NCI-H2081 treated with DMSO at 0.1 percent for 48 hours (cell line): ENCODE measurements at places on chromosomes 6 and 20.
A peak's percentile ranks its signal among the peaks of the same experiment; 100 is the strongest.

DNA sequence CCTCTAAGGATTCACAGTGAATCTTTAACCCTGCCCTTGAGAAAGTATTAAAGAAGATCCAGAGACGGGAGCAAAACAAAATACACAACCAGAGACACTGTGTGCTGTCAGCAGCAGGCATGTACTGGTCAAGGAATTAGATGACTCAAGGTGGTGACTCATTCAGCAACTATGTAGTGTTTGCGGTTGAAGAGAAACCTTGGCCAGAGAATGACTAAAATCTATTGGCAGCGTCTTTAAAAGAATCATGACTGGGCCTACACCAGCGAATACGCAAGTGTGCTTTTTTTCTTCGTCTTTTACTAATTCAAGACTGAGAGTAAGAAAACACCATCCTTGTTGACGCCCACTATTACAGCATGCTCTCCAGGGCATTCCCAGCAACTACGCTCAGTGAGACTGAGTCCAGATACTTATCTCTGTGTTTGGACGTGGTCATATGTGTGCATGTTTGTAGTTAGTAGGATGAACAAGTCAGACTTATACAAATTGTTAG, 72.4 kb upstream of the BACH2 start:
- DNase-seq, result no peak

- no peak for DNase-seq
Observed at GRCh38 chr6:156886409-156886808, 109.2 kb downstream of the ARID1B start.

GRCh38 chr6:8707956-8708772, 272.8 kb upstream of the SLC35B3 start:
- peak; percentile 66 for DNase-seq

DNA sequence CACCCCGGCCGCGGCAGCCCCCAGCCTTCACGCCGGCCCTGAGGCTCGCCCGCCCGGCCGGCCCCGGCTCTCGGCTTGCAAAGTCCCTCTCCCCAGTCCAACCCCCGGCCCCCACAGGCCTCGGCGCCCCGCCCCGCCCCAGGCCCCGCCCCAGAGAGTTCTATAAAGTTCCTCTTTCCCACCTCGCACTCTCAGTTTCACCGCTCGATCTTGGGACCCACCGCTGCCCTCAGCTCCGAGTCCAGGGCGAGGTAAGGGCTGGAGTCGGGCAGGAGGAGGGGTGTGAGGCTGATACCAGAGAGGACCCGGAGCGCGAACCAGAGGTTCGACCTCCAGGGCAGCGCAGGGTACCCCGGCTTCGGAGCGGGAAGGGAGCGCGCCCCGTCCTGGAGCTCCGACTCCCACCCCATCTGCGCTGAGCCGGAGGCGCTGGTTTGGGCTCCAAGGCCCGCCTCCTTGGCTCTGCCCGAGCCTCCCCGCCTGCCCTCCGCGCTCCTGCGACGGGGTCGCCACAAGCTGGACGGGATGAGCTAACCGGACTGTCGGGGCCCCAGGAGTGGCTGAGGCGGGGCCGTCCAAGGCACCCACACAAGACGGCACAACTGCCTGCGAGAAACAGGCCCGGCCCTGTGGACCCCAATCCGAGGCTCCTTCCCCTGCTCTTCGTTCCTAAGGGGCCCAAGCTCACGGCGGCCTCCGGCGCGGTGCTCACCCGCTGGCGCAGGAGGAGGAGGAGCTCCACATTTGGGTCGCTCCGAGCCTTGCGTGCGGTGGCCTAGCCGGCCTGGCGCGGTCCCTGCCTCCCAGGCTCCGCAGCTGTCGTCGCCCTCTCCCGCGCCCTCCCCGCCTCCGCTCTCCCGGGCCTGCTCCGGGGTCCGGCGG, at the start of gene IRF4:
TSS of gene IRF4 (plus strand) at position 194 of the 882 bp plus-strand sequence. CDS start 1,401 bp downstream, outside the sequence.
- no peak for DNase-seq

DNA sequence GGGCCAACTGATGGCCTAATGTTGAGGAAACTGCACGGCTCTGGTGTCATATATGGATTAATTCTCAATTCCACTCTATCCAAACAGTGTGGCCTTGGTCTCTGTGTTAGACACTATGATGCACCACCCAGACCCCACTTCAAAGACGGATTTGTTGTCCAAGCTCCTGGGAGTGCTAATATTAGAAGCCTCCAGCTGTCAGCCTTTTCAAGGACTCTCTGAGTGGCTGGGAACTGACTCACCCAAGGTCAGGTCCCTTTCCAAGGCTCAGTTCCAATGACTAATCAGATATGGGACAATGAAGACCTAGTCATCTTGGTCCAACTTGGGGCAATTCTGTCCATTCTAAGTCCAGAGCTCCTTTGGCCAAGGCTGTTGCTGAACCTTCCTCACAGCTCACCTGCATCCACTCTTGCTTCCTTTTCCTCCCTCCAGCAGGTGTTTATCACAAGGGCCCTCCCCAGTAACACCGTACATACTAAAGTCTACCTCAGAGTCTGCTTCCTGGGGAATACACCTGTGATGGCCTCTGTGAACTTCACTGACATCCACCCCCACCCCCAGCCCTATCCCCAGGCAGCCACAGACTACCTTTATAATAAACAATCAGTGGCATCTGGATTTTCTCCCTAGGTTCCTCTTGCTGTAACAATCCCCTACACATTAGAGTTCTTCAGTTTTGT, 7.2 kb upstream of the IL20RA start:
- DNase-seq, result no peak

DNA sequence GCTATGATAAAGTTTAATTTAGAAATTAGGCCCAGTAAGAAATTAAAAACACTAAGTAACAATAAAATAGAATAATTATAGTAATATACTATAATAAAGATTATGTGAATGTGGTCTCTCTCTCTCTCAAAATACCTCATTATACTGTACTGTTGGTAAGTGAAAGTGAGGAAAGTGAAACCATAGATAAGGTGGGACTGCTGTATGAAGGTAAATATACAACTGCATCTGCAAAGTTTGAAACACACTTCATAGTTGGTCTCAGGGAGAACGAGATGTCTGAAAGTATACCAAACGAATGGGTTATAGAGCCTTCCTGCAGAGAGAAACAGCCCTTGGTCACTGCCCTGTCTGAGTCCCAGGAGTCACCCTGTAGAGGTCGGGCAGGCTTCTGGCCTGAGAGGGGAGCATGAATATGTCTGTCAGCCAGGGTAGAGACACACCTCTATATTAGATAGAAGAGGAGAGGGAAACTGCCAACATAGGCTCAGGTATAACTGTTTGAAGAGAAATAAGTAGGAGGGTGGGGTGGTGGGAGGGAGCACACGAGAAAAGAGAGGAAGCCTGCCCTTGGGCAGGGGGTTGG, 31.8 kb downstream of the SESN1 start:
- no peak for DNase-seq

GRCh38 chr6:19032591-19033295, 645.6 kb downstream of the RNF144B start:
- DNase-seq, result no peak

GRCh38 chr20:20849161-20849560, 136.7 kb upstream of the RALGAPA2 start:
- DNase-seq, result no peak

- no peak for DNase-seq
Observed at GRCh38 chr20:42181064-42181463, 562.9 kb upstream of the CHD6 start.

DNA sequence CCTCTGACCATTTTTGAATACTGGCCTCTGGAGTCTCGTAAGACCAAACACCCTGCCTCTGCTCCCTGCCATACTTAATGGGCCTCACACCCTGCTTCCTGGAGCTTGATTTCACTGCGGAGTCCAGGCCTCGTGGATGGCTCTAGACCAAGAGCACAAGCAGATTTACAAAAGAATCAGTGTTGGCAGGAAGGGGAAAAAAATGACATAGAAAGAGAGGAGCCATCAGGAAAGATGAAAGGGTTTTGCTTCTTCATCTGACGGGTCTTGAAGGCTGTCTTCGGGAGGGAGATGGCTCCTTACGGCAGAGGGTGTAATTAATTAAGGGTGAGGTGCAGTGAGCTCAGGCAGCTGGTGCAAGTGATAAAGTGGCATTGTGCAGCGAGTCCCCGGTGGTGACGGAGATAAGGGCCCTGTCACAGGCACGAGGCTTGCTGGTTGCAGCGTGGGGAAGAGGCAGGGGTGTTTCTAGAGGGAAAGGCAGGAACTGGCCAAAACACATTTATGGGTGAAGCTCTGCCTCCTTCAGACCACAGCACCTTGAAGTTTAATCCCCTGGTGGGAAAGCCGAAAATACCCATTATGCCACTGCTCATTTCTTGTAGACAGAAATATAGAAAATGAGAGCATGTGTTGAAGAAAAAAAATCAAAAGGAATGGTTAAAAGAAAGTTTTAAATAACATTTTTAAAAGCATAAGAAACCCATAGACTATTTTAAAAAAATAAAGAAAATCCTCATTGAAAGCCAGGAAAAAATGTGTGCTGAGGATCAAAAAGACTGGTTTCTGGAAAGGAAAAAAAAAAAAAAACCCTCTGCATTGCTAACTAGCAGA, 128.6 kb upstream of the LRFN2 start:
- DNase-seq, result no peak

- DNase-seq, result no peak
Observed at GRCh38 chr6:134358320-134358719, 40.4 kb upstream of the SGK1 start.

- no peak for DNase-seq
Observed at GRCh38 chr6:79077715-79078074, 359 bp downstream of the PHIP start.

- no peak for DNase-seq
Observed at GRCh38 chr6:161444464-161444863, 170.6 kb upstream of the AGPAT4 start.

DNA sequence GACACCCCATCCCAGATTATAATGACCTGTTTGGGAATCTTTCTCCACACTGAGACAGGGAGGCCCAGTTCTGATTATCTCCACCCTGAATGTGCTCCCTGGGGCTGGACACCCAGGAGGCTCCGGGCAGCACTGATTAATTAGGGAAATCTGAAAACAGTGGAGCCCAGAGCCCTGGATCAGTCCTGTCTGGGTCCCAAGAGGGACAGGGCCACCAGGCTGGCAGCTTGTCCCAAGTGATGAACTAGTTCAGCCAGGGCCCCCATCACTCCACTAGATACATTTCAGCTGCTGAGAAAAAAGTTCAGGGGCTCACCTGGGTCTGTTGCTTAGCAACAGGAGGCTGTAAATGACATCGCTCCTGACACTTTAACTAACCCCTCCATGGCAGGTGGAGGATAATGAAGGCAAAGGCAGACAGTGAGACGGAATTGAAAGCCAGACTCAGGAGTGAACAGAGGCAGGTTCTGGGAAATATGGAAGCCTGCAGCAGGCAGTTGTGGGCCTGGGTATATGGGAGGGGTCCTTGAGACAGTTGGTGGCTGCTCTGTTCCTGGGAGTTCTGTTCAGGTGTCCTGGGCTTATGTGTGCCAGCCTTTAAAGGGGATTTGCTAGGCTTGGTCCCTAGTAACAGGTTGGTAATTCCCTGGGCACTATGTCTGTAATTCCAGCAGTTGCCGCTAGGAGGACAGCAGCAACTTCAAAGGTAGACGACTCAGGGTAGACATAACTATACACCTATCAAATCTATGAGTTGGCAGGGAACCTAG, 78.3 kb upstream of the CTNNBL1 start:
- no peak for DNase-seq

GRCh38 chr20:37395921-37396415, 50.0 kb downstream of the SRC start:
- no peak for DNase-seq

GRCh38 chr6:146968041-146968760, 236.0 kb upstream of the STXBP5 start:
- no peak for DNase-seq

GRCh38 chr6:102619585-102619984, 1226.1 kb downstream of the GRIK2 start:
- DNase-seq, result no peak

- DNase-seq, result no peak
Observed at GRCh38 chr6:145295746-145296145, 439.6 kb downstream of the EPM2A start.

DNA sequence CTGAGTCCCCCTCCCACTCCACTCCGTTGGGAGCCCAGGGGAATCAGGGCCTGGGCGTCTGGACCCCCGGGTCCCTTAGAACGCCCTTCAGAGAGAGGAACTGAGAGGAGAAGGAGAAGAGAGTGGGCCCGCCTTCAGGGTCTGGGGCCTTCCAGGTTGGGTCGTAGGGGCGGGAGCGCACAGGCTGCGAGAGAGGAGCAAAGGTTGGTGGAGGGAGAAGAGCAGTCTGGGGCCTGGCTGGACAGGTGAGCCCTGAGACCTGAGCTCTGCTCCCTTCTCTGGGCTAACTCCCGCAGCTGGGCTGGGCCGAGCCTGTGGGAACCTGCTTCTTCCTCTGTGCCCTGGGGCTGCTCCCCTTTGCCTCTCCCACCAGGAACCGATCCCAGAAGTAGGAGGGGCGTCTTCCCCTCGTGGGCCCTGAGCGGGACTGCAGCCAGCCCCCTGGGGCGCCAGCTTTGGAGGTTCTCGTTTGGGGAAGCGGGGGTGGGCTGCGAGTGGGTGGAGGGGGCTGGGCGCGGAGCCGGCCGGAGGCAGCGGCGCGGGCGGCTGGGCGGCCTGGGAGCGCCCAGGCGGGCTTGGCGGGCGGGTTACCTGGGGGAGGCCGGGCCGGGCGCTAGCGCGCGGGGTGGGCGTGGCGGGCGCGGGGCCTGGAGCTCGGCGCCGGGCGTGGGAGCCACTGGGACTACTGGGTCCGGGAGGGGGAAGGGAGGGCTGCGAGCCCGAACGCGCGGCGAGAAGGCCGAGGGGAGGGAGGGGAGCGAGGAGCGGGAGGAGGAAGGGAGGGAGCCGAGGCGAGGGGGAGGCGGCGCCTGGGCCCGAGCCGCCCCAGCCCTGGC, at the start of gene DDR1:
TSS of gene DDR1 (plus strand) at position 835 of the 836 bp plus-strand sequence. CDS start 4,211 bp downstream, outside the sequence.
- no peak for DNase-seq

DNA sequence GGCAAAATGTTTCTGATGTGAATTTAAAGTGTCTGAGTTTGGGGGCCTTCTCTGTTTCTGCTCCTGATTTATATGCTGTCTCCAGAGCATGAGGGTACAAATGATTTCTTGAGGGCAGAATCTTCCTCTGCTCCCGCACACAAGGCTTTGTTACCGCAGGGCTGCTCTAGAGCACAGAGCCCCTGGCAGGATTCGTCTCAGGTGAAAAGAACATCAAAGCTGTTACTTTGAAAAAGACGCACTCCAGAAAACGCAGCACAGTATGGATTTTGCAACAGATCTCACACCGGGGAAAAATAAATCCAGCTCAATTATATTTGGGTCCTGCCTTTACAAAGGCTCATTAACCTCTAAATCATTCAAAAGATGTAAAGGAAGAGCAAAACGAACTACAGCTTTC, 577.3 kb downstream of the PRKN start:
- no peak for DNase-seq

- DNase-seq, result no peak
Observed at GRCh38 chr6:125392682-125393081, 90.9 kb upstream of the HDDC2 start.

DNA sequence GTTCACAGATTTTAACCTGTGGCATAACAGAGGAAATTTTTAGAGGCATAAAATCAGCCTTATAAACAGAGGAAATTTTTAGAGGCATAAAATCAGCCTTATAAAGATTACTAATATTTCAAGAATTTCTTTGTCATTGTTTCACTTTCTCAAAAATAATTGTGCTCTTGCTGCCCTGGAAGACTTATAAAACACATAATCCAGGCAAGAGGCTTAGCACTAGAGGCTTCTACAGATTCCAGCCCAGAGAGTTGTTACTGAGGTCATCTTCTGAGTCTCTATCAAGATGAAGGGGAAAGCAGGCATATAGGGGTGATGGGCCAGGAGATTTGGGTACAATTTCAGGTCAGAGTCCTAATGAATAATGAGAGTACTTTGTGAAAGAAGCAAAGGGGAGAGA, 85.7 kb downstream of the RFPL4B start:
- DNase-seq, result no peak
